ENCODE measurements at places on chromosomes 7 and 10.
A peak's percentile ranks its signal among the peaks of the same experiment; 100 is the strongest.

DNA sequence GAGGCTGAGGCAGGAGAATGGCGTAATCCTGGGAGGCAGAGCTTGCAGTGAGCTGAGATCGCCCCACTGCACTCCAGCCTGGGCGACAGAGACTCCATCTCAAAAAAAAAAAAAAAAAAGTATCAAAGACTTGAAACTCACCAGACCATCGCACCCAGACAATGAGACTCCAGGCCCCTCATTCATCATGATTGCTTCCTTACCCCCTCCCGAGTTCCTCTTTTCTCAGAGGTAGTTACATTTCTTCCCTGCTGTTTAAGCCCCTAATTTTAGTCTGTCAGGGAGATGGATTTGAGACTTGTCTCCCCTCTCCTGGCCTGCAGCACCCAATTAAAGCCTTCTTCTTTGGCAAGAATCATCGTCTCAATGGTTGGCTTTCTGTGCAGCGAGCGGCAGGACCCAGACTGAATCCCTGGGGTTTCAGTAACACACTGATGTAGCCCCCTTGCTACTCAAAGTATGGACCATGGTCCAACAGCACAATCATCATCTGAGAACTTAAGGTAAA is 19.4 kb upstream of the TPST1 start:
- no peak for DNase-seq

DNA sequence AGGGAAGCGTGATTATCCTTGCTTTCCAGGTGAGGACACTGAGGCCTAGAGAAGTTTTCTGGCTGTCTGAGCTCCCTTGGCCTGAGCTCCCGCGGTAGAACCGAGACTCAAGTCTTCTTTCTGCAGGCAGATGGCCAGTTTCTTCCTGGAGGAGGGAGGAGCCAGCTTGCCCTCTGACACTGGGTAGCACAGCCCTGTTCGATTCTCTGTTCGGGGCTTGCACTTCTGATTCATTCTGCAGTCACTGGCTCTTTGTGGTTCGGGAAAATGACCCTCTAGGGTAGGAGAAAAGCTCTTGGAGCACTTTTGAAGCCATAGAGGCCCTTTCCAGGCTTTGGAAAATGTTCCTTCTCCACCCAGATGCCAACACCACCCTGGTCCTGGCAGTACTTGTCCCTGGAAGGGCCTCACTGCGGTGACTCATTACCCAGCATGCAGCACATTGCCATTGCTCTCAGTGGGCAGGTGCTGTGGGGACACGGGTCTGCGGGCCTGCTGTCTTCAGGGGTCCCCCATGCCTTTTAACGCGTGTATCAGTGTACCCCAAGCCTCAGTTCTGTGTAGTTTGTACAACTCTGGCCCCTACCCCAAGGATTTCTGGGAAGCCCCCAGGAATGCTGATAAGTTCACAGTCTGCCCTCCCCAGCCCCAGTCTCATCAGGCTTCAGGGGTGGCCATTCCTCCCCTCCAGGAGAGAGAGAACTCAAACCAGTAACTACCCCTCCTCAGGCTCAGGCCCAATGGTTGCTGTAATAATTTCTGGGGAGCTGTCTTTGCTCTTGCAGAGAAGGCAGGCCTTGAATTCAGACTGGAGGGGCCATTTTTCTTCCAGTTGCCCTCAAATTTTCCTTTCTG is 11.9 kb downstream of the CHST3 start:
- no peak for DNase-seq

GRCh38 chr7:50159154-50159553 is 66.1 kb upstream of the ZPBP start:
- no peak for DNase-seq

GRCh38 chr7:13920053-13920697 is 69.3 kb downstream of the ETV1 start:
- DNase-seq = no peak

- DNase-seq = no peak
These were observed 237.3 kb downstream of the MAD1L1 start for GRCh38 chr7:1995426-1995825.

GRCh38 chr7:102953406-102953805 is 40.6 kb downstream of the LRRC17 start:
- DNase-seq = no peak

DNA sequence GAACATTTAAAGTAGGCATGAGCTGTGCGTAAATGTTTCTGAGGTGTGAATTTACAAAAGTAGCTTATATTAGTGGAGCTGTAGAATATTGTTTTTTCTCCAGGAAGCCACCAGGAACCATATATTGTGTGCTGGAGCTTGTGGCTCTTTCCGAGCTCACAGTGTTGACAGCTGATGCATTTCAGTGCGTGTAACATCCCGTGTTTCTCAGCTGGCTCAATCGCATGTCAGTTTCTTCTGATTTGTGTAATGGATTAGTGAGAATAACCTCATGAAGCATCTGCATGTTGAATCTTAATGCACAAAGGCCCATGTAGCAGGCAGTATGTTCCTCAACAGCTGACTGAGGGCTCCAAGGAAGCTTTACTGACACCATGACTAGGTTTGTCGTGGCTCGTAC is 39.4 kb downstream of the VKORC1L1 start:
- DNase-seq = no peak

- DNase-seq = no peak
These were observed 30.9 kb downstream of the DNAJC1 start for GRCh38 chr10:21972584-21972983.

DNA sequence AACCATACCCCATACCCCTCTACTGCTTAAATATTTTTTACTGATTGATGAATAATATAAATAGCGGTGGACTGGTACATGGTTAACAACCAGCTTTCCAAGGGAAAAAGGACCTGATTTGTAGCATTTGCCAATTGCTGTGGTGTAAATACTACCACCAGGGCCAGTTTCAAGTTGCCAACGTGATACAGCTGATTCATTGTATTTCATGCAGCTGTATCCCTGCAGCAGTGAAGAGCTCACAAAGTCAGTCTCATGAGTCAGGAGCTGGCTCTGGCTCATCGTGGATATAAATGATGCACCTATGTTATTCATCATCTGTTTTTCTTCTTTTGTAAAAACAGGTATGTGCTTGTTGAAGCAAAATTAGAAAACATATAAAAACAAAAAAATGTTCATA is 15.2 kb downstream of the CALML5 start:
- no peak for DNase-seq

DNA sequence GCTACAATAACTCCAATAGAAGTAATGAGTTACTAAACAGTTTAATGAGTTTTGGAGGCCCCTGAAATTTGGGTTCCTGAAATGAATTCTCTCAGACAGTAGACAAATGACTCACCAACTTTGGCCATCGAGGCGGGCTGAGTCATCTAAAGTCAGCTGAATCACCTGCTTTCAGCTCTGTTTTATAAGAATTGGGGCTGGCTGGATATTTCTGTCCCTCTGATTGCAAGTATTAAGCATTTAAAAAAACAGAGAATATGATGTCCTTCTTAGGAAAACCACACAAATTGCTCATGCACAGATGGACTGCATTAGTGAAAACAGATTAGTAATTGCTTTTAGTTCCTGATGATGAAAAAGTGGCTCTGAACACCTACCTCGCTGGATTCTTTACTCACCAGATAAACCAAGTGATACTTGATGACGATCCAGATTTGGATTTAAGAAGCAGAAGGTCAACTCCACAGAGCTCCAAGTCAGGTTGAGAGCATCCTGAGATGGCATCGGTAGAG is 59.1 kb downstream of the ZNF365 start:
- DNase-seq = peak; percentile 57

- DNase-seq = no peak
These were observed 73.8 kb downstream of the IQUB start for GRCh38 chr7:123460616-123461015.

GRCh38 chr7:140595468-140596092 is 45.0 kb downstream of the DENND2A start:
- no peak for DNase-seq

DNA sequence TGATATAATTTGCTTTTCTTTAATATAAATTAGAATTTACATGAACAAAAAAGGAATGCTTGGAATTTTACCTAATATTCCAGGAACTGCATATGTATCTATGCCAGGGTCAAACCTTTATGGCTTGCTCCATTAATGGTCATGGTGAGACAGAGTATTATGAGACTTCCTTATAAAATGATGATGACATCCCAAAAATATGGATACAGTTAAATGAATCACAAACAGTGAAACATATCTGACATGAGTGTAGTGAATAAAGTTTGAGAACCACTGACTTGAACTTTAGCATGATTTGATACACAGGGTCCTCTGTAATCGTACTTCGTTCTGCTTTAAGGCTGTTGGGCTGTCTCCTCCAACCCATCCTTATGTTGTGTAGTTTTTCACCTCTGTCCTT is 51.8 kb downstream of the MARCHF5 start:
- DNase-seq = no peak

GRCh38 chr10:88090568-88091214 is 227.3 kb downstream of the PTEN start:
- no peak for DNase-seq

DNA sequence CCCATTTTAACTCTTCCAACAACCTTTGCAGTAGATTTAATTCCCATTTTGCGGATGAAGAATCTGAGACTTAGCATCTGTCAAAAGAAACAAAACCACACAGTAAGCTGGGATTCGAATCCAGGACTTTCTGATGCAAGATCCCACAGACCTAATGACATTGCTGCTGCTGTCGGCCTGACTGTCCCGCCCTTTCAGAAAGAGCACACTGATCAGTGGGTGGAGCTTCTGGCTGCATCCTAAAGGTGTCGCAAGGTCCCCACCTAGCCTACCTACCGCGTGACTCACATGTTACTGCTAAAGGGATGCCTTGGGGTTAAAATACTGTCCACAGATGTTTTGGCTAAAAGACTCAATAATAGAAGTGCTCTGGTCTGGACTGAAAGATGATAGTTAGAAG is 134.7 kb downstream of the EMX2 start:
- DNase-seq = no peak

GRCh38 chr7:103348959-103349358 is 1.5 kb downstream of the PSMC2 start:
- DNase-seq = no peak

DNA sequence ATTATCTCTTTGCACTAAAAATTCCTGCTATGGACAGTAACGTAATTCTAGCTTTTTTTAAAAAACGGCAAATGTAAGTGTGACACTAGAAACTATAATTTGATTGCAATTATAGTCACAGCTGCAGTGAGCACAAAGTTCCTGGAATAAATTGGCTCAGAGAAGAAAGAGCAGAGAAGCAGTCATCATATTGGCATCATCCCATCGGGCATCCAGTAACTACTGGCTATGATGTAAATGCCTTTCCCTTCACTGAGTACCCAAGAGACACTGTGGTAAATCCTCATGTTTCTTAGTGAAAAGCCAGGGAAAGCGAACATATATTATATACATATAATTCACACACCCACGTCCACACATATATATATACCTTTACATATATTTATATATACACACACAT is 43.6 kb downstream of the PIP4K2A start:
- no peak for DNase-seq

GRCh38 chr7:47893238-47893637 is 55.0 kb downstream of the PKD1L1 start:
- DNase-seq = no peak

GRCh38 chr10:122349758-122350369 is 24.6 kb upstream of the PLEKHA1 start:
- DNase-seq = no peak

GRCh38 chr7:40232242-40232893 is 97.6 kb downstream of the SUGCT start:
- no peak for DNase-seq

- no peak for DNase-seq
These were observed 1.0 kb downstream of the INMT start for GRCh38 chr7:30752979-30753378.

Measured in stimulated activated CD4-positive, alpha-beta T cell treated with anti-CD3 and anti-CD28 coated beads, Interleukin-12 subunit alpha, Interleukin-12 subunit beta, amount 100 ng/mL, for 4 hours (primary cell).